ENCODE measurements at places on chromosomes 2 and 18.

DNA sequence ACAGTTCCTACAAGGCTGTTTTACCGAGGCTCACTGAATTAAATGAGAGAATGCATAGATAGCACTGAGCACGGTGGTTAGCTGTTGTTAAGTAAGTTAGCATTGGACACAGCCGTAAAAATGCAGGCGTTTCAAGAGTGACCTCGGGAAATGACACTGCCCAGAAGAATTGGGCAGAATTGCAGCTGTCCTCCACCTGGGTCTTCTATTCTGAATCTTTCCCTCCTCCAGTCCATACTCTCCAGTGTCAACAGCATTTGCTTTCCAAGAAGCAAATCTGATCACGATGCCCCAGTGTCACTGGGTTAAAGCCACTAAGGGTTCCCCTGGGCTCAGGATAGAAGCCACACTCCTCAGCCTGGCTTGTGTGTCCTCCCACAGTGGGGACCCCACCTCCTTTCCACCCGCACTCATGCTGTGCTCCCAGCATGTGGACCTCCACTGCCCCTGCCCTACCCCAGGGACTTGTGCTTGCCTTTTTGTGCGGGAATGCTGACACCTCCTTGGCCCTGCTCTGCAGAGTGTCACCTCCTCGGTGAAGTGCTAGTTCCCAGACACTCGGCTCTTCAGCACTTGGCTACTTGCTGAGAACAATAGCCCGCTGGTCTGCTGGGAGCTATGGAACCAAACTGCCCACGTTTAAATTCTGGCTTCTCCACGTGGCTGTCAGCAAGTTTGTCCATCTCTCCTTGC, 135.0 kb downstream of the ANTXR1 start:
- DNase-seq, result no peak

- no peak for DNase-seq
These were observed 58.7 kb downstream of the GNAL start for GRCh38 chr18:11747731-11748130.

- no peak for DNase-seq
These were observed 37.9 kb upstream of the GPC1 start for GRCh38 chr2:240397542-240397916.

DNA sequence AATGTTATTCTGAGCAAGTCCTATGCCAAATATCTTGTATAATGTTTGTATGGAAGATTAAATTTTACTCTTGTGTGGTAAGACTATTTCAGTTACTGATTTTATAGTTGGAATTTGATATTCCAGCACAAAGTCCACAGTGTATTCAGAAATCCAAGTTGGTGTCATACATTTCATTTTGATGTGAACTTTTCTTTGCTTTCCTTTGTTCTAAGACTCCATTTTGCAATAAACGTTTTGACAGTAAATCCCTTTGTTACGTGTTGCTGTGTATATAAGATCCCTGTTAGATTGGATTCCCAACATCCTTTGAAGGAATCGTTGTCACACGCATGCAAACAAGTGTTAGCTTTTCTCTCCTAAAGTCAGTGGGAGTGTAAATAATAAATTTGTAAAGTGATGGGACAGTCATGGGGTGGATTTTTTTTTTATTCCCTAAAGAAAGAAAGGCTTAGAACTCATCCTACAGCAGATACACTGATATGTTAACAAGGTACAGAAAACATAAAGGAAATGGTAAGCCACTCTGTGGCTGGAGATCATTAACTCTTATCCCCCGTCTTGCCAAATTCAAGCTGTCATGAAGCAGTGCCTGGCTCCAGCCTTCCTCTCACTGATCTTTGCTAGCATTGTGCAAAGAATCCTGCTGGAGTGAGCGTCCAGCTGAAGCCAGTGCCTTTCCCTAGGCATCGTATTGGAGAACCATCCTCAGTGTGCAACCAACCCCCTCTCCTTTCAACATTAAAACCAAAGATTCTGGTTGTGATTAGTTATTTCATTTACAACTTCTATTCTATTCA, 127.6 kb upstream of the CDCA7 start:
- DNase-seq, result no peak
